ENCODE measurements at places on chromosomes 12 and 14. TPM values are rescaled to one million over a fixed set of nuclear protein-coding genes. Genes with fewer than 3 reads are reported as not detected.

Gene PKP2
- total RNA-seq = 35.0 TPM

Gene DLGAP5
- 0.44 TPM for total RNA-seq

Gene ATF1
- total RNA-seq = 19.2 TPM

Gene RPL41
- total RNA-seq = 2,638 TPM

Gene KRT77
- not detected for total RNA-seq

Gene ACSM4
- total RNA-seq = not detected

Gene TRIM9
- total RNA-seq = 0.87 TPM
